Cerebellar nuclear complex (tissue), 1 donor: ENCODE measurements at places on chromosomes 3 and 15.

- no peak for DNase-seq
Observed at GRCh38 chr3:188326111-188326510, 172.2 kb downstream of the LPP start.

GRCh38 chr3:4956738-4957137 lies 22.5 kb upstream of the BHLHE40 start:
- DNase-seq: no peak

GRCh38 chr3:123800362-123800682 lies 83.8 kb downstream of the MYLK start:
- DNase-seq: no peak

DNA sequence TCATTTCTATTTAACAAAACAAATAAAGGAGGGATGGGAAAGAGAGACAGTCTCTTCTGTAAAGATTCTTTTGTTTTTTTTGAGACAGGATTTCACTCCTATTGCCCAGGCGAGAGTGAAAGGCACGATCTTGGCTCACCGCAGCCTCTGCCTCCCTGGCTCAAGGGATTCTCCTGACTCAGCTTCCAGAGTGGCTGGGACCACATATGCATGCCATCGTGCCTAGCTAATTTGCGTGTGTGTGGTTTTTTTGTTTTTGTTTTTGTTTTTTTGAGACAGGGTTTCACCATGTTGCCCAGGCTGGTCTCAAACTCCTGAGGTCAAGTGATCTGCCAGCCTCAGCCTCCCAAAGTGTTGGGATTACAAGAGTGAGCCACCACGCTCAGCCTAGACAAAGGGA lies 23.3 kb downstream of the STAG1 start:
- no peak for DNase-seq

GRCh38 chr3:112376241-112376911 lies 43.4 kb downstream of the CD200 start:
- no peak for DNase-seq

- DNase-seq: no peak
Observed at GRCh38 chr3:185504636-185505035, 5.8 kb upstream of the TMEM41A start.

DNA sequence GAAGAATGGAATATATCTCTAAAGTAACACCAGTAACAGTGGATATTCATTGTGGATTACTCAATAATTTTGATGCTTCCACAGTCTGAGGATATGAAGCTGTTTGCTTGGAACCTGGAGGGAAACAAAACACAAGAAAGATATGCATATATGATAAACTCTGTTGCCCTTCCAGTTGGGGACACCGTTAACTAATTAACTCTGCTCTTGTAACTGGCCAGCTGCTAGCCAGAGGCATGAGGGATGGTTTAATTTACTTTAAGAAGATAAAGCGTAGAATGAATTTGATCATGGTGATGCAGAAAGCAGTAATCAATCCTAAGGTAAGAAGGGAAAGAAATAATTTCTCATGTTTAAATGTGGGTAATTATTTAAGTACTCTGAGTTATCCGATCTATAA lies 442.6 kb downstream of the NAALADL2 start:
- DNase-seq: no peak

GRCh38 chr3:64163019-64163754 lies 62.1 kb downstream of the PRICKLE2 start:
- no peak for DNase-seq

DNA sequence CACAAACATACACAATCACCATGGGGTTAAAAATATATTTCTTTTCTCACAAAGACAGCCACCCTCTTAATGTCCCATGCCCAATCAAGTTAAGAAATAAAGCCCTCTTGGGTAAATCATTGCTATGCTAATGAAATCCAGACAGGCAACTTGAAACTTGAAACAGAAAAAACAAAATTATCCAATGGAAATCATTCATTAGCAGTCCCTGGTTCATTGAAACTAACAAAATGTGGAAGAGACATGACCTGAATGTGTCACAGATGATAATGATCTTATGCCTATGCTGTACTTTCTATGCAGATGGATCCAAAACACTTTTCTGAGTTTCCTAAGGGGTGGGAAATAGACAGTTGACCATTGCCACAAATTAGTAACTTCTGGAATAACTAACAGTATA lies 983.7 kb downstream of the MCTP2 start:
- no peak for DNase-seq

DNA sequence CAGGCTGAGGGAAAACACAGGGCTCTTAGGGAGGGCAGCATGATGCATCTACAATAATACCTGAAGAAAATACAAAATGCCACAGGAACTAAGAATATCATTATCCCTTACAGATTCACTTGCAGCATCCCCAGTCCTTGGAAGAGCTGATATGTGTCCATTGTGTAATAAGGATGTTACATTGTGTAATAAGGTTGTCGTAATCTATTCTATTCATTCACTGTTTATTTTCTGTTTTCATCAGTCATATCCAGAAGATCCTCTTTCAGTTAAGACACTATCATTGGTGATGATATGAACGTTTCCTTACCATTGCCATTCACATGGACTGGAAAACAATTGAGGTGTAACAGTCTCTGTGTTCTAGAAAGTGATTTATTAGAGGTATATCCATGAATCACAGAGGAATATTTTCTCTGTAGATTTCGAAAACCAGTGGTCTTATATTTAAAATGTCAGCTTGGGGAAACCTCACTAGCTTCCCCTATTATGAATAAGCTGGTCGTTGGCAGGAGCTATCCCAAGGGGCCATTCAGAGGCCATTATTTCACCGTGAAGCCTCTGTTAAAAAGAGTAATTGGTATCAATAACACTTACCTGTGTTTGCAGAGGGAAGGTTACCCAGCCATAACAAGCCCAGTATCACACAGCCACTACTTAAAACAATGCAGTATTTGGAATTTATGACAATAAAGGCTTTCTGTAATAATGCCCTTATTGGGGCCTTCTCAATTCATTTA lies 241.1 kb downstream of the ZNF385D start:
- DNase-seq: no peak

GRCh38 chr3:150393745-150394144 lies 14.4 kb upstream of the TSC22D2 start:
- no peak for DNase-seq

DNA sequence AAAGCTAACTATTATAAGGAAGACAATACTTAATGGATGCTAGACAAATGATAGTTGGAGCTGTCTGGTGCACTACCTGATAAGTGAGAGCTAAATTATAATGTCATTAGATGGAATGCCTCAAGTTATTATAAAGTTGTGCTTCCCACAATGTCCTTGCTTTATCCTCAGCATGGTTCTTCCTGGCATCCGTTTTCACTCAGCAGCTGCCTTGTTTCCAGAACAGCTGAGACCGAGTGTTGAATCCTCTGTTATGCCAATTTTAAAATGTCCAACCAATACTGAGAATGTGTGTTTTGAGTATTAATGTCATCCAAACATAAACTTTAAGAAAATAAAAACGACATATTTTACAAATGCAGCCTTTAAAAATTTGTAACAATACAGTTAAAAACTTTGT lies 286.7 kb upstream of the SOX2 start:
- no peak for DNase-seq

- no peak for DNase-seq
Observed at GRCh38 chr3:10774129-10774670, 41.8 kb upstream of the SLC6A11 start.

GRCh38 chr15:73617301-73617831 lies 15.8 kb downstream of the NPTN start:
- DNase-seq: no peak

DNA sequence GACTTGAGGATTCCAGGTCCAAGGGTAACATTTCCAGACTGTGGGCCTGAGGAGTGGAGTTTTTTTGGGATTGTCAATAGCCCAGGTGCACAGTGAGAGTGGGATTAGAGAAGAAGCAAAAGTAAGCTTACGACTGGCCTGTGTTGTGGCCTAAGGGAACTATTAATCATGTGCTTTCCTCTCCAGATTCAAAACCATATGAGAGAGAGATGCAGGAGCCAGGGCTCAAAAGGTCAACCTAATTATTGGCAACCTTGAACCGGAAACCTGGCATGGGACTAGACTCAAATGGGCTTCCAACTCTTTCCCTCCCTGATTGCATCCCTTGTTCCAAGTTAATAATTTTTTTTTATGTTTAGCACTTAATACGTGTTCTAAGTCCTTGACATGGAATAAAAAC lies 242.1 kb upstream of the THRB start:
- DNase-seq: no peak

DNA sequence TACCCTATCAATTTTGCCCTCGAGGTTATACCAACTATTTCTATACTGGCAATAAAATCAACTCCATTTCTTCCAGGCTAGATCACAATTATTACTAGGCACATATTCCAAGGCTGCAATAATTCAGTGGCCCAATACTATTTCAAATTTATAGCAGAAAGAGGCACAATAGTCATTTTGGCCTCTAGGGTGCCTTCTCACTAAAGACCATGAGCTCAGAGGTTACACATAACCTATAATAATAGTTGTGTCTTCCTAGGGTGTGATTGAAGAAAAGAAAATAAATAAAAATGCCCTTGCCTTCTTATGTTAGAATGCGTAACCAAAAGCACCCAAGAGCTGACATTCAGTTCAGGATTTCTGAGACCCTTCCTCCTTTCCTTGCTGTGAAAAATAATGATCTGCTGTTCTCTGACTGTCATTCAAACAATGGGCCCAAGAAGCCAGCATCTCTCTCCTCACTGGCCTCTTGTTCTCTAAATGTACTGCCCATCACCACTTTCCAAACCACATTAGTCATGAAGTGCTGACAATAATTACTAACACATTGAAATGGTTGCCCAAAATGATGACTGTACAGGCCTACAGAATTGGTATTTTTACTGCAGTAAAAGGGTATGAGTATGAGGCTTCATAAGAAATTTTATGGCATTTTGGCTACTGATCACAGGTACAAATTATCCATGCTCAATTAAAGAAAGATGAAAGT lies 244.8 kb downstream of the LRRN1 start:
- no peak for DNase-seq

- DNase-seq: no peak
Observed at GRCh38 chr15:48887144-48887543, 9.2 kb downstream of the EID1 start.

- no peak for DNase-seq
Observed at GRCh38 chr3:193344486-193344885, 34.1 kb downstream of the ATP13A5 start.

DNA sequence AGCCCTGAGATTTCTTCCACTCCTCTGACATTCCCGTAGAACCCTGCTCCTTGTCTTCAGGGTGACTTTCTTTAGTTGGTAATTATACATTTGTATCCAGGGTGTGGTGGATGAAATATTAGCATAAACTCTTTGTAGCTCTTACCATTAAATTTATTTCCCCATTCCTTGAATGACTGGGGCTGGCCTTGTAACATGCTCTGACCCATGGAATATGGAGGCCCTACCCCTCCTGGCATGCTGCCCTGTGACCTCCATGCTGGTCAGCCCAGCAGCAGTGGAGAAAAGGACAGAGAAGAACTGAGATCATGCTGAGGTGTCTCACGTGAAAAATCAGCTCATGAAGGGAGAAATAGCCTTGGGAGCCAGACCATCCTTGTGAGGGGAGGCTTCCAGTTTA lies 96.1 kb upstream of the PROK2 start:
- no peak for DNase-seq

DNA sequence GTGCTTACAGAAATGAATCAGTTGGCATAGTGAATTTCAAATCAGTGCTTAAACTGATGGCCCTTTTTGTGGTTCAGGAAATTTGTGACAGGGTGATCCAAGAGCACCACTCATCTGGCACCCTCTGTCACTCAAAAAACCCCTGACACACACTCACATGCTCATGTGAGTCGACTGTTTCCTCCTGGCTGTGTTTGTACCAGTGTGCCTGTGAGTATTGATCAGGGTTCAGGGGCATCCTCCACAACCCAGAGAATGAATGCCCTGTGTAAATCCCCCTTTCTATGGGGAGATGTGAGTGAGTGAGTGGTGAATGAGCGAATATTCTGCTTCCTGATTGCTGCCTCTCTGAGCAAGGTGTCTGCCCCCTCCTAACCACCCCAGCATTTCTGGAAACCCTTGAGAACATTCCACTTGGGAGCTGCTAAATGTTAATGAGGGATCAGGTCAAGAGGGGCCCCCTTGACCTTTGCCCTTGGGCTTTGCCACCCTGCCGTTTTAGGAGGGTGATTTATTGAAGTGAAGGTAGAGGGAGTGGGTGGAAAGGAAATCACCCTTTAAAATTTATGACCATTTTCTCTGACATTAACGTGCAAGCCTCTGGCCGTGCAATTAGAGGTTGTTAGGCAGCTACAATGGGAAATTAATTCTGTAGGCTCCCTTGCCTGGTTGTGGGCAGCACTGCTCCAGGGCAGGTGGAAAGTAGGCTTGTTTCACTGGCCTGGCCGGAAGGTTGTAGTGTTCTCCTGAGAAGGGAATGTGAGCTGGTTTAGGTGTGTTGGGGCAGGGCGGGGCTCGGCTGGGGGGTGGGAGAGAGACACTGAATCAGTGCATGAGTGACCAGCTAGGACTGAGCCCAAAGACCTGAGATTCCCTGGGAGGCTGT lies 87.2 kb downstream of the SLCO3A1 start:
- no peak for DNase-seq

DNA sequence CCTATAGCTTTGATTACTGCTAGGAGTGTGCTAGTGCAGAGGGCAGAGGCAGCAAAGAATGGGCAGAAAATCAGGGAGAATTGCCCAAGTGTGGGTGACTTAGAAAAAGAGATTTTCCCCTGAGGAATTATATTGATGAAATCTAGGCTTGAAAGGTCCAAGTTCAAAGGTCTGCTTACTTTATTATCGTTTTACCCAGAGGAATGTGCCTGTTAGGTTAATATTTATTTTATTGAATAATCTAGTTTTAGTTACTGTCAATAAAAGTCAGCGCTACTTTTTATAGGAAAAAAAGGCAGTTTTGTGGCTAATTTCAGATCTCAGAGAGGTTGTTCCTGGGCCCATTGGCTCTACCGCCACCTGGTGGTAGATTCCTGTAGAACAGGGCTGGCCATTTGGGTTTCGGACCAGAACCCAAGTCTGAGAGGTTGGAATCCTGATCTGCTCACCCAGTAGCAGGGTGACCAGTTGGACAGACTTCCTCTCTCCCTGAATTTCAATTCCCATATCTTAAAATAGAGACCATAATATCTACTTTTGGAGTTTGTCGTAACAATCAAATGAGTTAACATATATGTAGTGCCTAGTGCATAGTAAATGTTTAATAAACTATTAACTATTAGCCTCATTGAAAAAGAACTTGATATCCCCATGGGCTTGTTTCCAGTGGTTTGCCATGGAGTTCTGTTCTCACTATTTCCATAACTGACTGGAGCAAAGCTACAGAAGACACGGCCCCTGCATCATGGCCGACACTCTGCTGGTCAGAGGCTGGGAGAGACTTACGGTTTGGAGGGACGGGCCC lies 62.7 kb upstream of the ZNF148 start:
- no peak for DNase-seq

DNA sequence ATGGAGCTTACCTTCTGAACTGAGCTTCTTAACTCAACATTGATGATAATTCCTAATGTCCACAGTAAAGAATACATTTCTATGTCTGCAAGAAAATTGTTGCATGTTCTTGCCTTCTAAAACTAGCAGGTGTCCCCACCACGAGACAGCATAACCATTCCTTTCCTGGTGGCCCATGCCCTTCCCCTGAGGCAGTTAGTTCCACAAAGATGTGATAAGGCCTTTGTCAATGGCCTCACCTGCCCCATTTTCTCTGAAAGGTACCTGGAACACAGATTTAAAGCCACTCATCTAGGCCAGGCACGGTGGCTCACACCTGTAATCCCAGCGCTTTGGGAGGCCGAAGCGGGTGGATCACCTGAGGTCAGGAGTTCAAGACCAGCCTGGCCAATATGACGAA lies 21.0 kb upstream of the HTR3E start:
- DNase-seq: no peak
